ENCODE measurements at places on chromosomes 6 and 20.
A peak's percentile ranks its signal among the peaks of the same experiment; 100 is the strongest.

- peak; percentile 16 for DNase-seq
These were observed 16.8 kb downstream of the SLC17A9 start for GRCh38 chr20:62969179-62969760.

GRCh38 chr20:23637282-23638221 lies at the start of gene CST3:
Gene CST3 (minus strand): TSS chr20:23637955. CDS start chr20:23637862, 93 bp downstream.
- DNase-seq: peak; percentile 83

DNA sequence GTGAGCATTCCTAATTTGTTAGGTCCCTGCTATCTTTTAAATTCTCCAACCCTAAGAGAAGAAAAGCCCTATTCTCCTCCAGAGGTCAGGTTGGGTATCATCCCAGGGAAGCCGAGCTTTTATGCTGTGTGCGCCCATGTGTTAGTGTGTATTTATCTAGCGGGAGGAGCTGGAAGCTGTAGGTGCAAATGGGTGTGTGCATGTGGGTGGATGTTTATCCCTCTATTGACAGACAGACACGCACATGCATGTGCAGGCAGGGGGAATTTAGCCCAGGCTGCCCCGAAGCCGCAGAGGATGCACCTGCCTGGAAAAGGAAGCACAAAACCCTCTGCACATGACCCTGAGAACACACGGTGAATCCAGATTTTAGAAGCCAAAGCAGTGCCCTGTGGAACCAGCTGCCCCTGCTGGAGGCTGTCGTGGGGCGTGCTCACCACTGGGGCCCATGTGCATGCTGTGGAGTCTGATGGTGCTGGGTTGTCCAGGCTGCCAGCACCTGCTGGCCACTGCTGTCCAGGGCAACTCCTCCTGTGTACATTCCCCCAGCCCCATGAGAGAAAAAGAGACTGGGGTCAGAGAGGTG lies 397.5 kb downstream of the TAF4 start:
- DNase-seq: no peak

GRCh38 chr20:1998715-1999114 lies 4.9 kb upstream of the PDYN start:
- no peak for DNase-seq

GRCh38 chr20:23078351-23079015 lies 7.6 kb downstream of the CD93 start:
- no peak for DNase-seq

DNA sequence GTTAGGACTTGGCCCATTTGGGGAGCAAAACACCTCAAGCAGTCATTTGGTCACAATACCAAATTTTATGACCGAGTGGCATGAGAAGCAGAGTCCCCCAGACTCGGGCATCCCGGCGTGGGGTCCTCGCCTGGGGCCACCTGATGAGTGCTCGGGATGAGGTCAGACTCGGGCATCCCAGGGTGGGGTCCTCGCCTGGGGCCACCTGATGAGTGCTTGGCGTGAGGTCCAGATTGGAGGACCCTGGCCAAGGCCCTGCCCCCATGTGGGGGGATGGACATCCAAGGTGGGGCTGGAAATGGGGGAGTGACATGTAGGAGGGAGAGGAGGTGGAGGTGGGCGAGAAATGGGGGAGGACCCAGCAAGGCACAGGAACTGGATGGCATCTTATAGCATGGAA lies 56.1 kb upstream of the CST7 start:
- DNase-seq: no peak

- no peak for DNase-seq
These were observed 534.1 kb upstream of the JAG1 start for GRCh38 chr20:11207749-11208502.

DNA sequence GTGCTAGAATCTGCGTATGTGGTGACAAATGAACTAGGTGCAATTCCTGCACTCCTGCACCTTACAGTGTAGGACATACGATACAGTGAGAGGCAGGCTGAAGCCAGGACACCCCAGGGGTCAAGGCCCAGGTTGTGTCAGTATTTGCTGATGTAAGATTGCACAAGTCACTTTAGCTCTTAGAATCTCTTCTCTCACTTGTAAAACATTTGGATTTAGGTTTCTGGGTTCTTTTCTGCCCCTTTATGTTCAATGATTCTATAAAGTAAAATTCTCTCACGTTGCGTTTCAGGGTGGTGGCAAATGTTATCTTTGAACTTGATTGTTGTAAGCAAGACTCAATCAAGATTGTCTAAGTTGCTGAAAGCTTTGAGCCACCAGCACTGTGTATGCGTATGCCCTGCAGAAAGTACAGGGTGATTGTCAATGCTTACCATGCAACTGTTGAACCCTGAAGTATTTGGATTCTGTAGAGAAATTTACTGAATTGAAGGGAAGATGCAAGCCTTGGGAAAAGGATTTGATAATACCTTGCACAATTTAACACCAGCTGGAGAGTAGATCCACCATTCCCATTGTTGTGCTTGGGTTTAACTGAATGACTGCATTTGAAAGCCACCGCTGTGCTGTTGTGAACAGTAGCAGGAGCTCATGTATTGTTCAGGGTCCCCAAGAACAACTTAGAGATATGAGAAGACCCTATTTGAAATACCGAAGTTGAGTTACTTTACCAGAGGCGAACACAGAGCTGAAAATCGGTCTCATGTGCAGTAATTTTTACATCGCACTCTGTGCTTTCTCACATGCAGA lies 106.1 kb upstream of the CITED2 start:
- DNase-seq: no peak

DNA sequence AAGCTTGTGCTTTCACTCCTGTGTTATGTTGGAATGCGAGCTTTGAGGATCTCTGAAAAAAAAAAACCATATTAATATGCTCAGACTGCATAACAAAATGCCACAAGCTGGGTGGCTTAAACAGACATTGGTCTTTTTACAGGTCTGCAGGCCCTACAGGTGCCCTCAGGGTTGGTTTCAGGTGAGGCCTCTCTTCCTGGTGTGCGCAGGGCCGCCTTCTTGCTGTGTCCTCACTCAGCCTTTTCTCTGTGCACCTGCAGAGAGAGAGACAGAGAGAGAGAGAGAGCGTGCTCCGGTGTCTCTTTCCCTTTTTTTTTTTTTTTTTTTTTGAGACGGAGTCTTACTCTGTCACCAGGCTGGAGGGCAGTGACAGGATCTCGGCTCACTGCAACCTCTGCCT lies 114.1 kb upstream of the SNX9 start:
- DNase-seq: no peak

DNA sequence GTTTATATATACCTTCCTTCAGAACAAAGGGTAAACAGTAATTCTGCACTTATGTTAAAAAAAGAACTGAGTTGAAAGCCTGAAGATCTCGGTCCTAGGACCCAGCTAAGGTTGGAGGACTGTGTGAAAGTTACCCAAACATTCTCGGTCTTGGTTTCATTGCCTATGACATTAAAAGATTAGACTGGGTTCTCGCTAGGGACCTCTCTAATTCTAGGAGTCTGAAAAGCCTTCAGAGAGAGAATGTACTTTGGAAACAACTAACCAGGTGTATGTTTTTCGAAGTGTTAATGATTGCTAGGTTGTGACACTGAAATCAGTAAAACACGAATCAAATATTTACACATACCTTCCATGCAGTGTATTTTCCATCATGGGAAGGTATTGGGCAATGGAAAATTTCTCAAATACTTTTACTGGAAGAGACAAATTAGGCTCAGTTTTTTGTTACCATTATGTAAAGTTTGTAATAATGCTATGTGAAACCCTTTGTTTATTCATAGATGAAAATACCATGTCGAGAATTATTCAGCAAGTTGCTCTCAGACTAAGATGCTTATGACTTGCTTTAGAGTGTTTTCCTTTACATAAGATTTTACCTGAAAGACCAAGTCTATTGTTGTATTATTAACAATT lies 113.7 kb upstream of the LOC128125822 start:
- no peak for DNase-seq

DNA sequence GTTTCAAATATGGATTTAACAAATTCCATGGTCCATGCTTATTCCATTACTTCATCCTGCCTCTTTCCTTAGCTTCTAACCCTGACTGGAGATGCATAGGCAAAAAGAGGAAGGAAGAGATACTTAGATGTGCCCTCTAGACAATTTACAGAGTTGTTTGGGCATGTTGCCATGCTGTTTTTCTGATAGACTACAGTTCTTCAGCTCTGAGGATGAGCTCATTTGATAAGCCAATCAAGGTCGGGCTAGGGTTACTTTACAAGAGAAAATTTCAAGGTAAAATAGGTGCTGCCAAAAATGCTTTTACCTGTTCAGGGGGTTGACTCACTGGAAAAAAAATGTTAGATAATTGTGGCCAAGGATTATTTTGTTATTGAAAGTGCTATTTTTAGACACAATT lies 5.9 kb downstream of the HCRTR2 start:
- DNase-seq: no peak

DNA sequence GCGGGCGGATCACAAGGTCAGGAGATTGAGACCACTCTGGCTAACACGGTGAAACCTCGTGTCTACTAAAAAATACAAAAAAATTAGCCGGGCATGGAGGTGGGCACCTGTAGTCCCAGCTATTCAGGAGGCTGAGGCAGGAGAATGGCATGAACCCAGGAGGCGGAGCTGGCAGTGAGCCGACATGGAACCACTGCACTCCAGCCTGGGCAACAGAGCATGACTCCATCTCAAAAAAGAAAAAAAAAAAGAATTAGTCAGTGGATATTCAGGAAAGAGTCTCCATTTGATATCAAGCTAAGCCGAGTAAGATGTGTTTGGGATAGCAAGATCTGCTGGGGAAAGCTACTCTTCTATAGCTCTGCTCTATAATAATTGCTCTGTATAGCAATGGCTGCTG lies 41.0 kb downstream of the MOCS1 start:
- no peak for DNase-seq

DNA sequence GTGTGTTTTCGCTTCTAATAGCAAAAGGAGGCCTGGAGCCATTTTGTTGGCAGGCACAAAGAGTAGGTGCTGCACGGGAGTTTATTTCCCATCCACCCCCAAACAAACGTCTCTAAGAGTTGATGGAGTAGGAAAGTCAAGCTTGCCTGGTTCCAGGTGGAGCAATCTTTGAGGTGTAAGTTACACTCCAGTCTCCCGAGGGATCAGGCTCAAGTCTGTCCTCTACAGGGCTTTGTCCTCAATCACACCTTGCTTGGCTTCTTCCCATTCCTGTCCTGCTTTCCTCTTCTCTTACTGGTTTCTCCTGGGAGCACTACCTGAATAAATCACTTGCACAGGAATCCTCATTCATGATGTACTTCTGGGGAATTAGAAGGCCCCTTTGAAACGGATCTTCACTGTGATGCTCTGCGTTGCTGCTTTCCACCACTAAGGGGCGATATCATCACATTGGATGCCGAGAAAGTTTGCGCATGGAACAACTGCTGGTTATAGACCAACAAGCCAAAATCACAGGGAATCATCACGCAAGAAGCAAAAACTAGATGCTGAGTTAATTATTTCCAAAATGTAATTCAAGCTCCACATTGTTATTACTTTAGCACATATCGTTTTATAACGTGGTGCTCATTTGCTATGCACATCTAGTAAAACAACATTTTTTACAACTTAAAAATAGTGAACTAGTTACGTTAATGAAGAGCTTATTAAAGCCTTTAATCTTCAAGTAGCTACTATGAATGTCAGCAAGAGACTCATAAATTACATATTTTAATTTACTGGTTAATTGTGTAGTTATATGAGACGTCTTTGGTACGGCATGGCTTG lies 156.8 kb downstream of the DNAH8 start:
- DNase-seq: peak; percentile 56

GRCh38 chr6:37585937-37586336 lies 86.2 kb upstream of the CCDC167 start:
- DNase-seq: no peak

- no peak for DNase-seq
These were observed 16.4 kb upstream of the KIF25 start for GRCh38 chr6:167980911-167981580.

DNA sequence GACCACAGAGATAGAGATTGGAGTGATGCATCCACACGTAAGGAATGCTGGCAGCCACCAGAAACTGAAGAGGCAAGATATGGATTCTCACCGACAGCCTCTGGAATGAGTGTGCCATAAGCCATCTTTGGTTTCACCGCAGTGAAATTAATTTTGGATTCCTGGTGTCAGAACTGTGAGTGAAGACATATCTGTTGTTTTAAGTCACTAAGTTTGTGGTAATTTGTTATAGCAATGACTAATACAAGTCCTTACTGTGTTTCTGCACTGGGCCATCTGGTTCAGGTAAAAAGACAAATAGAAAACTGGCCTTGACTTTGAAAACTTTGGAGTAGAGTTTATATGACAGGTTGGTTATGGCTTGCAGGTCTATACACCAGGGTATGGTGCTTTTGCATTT lies 261.9 kb downstream of the PHF3 start:
- DNase-seq: no peak

Measured in hematopoietic multipotent progenitor cell treated with erythropoietin and hydrocortisone succinate and interleukin-3 and kit ligand, for 8 days (in vitro differentiated cells).